ENCODE measurements at places on chromosomes 12 and 14.

- no peak for DNase-seq
Observed at GRCh38 chr14:95346820-95347219, 27.1 kb upstream of the CLMN start.

DNA sequence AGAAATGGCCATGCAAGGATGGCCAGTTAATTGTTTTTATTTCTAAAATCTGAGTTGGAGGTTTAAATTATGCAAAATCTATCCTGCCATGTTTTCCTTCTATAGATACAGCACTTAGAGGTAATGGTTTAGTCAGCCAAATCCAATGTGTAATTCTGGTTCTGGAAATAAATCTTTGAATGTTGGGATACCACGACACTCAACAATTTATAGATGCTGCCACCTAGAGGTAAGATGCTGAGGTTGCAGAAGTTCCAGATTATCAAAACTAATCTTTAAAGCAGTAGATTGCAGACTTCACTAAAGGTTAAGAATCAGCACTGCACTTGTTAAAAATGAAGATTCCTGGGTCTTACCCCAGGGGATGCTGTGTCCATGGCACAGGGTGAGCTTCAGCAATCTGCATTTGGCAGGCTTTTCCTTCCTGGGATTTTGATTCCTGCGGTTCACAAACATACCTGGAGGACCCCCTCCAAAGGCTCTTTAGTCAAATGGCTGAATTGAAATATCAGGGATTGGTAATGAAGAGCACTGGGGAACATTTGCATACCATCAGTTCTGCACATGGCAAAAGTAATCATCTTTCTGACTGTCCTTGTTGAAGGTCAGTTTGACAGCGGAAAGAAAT lies 53.4 kb upstream of the ANO4 start:
- no peak for DNase-seq

GRCh38 chr14:49972131-49972671 lies 79.3 kb downstream of the ARF6 start:
- DNase-seq: no peak

DNA sequence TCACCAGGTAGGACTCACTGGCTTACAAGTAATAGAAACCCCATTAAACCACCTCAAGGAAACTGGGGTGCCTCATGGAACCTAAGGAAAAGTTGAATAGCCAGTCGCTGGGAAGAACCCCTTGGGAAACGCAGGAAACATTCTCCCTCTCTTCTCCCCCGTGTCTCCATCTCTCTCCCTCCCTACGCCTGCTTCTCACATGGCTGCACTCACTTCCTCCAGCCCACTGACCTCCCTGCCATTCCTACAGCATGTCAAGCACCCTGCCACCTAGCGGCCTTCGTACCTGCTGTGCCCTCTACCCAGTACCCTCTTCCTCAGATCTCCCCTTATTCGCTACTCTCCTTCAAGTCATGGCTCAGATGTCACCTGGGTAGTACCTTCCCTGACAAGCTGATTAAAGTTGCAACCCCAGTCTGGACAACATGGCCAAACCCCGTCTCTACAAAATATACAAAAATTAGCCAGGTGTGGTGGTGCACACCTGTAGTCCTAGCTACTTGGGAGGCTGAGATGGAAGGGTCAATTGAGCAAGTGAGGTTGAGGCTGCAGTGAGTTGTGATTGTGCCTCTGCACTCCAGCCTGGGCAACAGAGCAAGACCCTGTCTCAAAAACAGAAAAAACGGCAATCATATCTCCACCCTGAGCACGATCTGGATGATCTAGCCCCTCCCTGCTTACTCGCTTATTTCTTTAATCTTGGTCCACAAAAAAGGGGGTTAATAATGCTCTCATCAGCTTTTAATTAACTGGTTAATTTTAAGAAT lies 6.4 kb upstream of the DTX1 start:
- no peak for DNase-seq

DNA sequence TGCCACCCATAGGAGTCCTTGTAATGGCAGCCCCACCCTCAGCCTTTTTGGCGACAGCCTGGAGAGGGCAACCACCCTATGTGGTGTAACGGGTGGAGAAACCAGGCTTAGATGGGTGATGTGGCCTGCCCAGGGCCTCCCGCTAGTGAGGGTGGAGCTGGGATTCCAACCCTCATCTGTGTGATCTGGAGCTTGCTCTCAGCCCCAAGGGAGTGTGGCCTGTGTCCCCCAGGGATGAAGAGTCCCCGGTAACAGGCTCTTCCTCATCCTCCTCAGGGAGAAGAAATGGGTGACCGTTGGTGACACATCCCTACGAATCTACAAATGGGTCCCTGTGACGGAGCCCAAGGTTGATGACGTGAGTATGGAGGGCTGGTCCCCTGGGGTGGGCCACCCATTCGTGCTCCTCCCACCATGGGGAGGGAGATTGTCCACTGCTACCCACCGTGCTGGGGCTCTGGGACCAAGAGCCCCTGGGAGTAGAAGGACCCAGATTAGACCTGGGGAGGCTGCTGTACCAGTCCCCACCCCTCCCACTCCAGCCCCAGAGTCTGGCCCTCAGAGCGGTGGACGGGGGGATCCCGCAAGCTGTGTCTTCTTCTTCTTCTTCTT lies 8.8 kb downstream of the BCL7A start:
- DNase-seq: no peak

All from activated CD4-positive, alpha-beta T cell treated with anti-CD3 and anti-CD28 coated beads, Interleukin-2, amount 10 ng/mL, durations not matched to agents 7 days and 5 days (primary cell).